Kidney (tissue), 22 donors: ENCODE measurements at places on chromosomes 5 and 9. TPM values are rescaled to one million over a fixed set of nuclear protein-coding genes. Genes with fewer than 3 reads are reported as not detected.

TCF7 gene
- polyA plus RNA-seq, result 1.2 TPM

PCDHAC2 gene
- 0.30 TPM for polyA plus RNA-seq

GRCh38 chr5:133450286-133450685, 162.1 kb downstream of the FSTL4 start:
- no peak for DNase-seq

- no peak for DNase-seq
Observed at GRCh38 chr5:176796970-176797369, 13.4 kb upstream of the UNC5A start.

- no peak for DNase-seq
Observed at GRCh38 chr5:79582186-79582585, 30.1 kb upstream of the TENT2 start.
